ENCODE measurements at places on chromosomes 1 and 21.
A peak's percentile ranks its signal among the peaks of the same experiment; 100 is the strongest.

GRCh38 chr1:113021430-113022085, 51.4 kb upstream of the LRIG2 start:
- DNase-seq: peak; percentile 90

- peak; percentile 78 for DNase-seq
Observed at GRCh38 chr1:10252508-10252907, 42.1 kb downstream of the KIF1B start.

DNA sequence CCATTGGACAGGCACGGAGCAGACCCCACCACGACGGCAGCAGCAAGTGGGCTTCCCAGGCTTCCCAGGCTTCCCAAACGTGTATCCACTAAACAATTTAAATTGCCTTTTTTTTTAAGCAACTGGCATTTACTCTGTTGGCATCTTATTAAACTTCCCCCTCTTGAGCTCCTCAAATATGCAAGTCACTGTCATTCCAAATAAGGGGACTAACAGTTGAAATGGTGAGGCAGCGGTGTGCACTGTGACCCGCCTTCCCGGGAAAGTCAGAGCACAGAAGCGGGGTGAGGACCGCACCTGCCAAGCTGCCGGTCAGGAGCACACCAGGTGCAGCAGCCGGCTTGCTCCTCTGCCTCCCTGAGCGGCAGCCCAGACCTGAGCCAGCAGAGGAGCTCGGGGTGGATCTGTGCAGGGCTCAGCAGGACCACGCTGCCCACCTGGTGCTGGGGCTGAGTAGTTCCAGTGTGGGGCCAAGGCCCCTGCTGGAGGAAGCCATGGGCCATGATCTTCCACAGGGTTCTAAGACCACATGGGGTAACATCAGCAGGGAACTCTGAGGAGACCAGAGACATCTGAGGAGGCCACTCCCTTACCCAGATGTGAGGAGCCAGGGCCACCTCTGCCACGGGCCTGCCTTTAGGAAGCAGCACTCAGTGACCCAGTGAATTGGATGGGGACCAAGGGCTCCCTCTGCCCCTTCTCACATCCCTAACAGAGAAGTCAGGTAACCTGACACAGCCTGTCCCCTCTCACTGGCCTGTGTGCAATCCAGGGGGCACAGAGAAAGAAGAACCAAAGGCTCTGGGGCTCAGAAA, 245.4 kb downstream of the NPHP4 start:
- no peak for DNase-seq

DNA sequence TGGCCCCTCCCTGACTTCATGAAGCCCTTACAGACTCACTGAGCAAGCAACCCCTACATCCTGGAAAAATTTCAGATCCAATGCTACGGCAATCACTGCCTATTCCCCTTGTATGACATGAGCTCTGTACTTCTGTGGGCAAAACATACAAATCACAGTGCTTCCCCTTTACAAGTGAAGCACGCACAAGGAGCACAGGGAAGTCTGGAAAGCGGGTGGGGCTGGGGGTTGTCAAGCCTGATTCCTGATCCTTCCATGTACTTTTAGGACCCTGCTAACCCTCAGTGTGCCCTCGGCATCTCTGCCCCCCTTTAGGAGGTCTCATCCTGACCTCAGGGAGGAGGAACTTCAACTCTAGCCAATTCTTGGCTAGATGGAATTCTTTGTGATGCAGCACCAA, 405.7 kb upstream of the POU3F1 start:
- DNase-seq: no peak

GRCh38 chr1:70442490-70442889, 31.4 kb downstream of the CTH start:
- DNase-seq: no peak

DNA sequence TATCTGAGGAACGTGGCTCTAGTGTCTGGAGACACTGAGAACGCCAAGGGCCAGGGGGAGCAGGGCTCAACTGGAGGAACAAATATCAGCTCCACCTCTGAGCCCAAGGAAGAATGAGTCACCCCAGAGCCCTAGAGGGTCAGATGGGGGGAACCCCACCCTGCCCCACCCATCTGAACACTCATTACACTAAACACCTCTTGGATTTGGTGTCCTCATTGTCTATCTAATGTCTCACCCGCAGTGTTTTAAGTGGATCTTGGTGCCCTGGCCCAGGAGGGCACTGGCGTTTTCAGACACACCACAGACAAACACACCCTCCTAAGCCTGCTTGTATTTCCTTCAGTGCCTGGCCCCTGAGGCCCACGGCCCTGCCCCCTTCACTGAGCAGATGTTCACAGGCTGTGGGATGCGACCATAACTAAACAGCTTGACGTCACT, 2.2 kb upstream of the FALEC start:
- peak; percentile 67 for DNase-seq

- no peak for DNase-seq
Observed at GRCh38 chr1:24535021-24535424, 20.9 kb upstream of the NCMAP start.

DNA sequence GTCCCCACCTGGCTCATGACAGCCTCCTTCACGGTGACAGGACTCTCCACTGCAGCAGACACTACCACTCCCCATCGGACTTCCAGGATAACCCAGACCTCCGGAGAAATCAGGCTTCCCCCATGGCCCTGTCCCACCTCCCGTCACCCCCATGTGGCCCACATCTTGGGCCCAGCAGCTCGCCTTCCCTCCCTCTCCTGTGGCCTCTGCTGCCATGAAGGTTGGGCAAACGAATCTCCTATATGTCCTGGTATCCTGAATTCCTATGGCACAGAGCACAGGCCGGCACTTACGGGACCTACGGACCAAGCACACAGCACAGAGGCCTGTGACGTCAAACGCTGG, 82.0 kb downstream of the NPHP4 start:
- DNase-seq: no peak

DNA sequence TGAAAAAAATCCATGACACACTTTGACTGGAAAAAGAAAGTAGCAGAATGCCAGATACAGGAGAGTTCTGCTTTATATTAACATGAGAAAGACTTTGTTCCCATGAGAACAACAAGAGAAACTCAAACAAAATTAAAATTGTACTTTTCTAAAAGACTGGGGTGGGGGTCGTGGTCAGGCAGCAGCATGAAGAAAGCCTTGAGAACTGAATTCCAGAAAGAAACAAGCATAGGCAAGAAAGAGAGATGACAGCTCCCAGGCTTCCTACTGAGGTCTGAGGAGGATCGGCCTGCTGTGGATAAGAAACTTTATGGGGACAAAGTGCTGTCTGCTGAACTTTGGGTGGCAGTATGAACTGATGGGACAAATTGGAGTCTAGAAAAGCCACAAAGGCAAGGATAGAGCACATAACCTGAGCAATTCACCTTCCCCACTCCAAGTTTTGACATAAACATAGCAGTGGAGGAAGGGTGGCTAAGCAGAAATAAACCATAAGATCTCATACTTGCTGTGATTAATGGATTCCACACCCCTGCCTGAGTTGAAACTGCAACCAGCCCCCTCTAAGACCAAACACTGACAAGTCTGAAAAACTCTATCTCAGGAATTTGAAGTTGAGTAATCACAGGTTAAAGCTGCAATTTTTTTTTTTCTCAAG, 43.7 kb downstream of the COL6A1 start:
- no peak for DNase-seq

DNA sequence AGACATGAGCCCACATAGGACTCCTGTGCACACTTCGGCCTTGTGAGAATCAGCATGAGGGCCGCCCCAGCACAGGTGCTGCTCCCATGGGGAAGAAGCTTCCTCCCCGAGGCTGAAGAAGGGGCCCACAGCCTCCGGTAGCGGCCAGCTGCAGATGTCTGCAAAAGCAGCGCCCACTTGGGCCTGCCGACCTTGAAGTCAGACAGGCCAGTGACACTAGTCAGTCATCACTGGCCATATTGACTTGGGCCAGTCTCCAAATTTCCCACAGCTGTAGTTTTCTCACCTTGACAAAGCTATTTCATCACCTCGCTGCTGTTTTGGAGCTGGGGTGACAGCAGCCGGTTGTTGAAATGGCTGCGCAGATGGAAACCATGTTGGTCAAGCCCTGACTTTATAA, 83.0 kb downstream of the RIPK4 start:
- peak; percentile 41 for DNase-seq

DNA sequence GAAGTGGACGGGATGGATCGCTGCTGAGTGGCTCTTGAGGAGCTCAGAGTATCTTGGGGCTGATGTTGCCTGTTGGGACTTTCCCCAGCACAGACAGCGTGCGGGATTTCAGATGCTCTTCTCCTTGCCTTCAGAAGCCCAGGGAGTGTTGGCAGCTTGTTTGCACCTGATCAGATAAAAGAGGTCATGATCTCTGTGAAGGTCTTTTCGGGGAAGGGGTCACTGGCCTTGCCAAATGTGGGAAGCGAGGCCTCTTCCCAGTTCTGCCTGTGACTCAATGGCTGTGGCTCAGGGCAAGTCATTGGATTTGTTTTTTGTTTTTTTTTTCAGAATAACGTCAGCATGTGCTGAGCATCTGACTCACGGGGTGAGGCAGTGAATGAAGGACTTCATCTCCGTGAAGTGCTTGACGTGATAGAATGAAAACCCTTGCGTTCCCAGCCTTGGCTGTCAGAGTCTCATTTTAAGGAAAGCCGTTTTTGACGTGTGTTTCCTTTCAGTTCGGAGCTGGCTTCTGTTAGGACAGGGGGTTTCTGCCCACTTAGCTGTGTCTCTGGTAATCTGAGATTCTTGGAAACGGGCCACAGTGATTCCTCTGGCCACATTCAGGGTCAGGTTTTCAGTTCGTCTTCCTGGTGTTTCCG, 46.7 kb downstream of the GALNT2 start:
- DNase-seq: peak; percentile 93

DNA sequence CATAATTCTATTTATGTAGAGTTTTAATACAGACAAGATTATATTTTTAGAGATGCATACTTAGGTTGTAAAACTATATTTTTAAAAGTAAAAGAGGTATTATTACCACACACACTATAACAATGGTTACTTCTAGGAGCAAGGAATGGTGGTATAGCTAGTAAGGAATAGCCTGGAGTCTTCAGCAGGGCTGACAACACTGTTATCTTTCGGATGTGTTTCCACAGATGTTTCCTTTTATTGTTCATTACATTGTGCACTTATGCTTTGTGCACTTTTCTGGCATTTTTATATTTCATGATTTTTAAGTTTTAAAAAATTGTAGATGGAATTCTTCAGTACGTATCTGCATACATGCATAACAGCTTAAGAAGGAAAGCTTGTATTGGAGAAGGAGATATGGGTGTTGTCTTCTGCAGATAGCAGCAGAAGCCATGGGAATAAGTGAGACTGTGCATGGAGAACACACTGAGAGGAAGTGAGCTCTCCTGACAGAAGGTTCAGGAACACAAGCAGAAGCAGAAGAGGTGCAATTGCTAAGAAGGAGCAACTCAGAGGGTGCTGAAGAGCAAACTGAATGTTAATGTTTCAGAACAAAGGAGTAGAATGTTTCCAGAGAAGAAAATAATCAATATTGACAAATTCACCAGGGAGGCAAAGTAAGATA, 91.8 kb downstream of the UCHL5 start:
- DNase-seq: no peak

DNA sequence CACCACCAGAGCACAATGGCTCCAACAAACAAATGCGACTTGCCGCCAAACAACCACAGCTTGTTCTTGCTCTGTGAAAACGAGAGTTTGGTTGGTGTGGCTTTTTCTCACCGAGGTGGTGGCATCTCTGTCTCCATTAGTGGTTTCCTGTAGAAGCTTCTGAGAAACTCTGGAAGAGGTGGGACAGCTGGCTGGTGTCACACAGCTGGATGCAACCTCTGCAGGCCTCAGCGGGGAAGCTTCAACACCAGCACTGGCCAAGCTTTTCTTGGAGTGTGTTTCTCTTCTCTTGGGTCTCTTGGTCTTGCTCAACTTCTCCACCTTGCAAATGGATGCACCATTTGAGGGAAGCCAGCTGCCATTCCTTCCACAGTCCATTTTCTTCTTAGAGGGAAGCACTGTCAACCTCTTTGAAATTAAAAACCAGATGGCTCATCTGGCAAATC, 124.8 kb downstream of the KCNN3 start:
- DNase-seq: no peak

DNA sequence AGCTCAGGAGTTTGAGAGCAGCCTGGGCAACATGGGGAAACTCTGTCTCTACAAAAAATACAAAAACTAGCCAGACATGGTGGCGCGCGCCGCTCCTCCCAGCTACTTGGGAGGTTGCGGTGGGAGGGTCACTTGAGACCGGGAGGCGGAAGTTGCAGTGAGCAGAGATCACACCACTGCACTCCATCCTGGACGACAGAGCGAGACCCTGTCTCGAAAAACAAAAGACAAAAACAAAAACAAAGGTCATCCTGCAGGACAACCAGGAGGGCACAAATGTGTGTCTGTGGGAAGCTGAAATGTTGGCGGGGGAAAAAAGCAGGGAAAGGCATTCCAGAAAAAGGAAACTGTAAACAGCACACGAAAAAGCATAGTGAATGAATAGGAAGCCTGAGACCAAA, 104.1 kb upstream of the HNRNPU start:
- DNase-seq: no peak

GRCh38 chr1:9551984-9552383, 12.7 kb downstream of the SLC25A33 start:
- peak; percentile 11 for DNase-seq

GRCh38 chr1:204274446-204274845, 60.7 kb upstream of the GOLT1A start:
- no peak for DNase-seq

DNA sequence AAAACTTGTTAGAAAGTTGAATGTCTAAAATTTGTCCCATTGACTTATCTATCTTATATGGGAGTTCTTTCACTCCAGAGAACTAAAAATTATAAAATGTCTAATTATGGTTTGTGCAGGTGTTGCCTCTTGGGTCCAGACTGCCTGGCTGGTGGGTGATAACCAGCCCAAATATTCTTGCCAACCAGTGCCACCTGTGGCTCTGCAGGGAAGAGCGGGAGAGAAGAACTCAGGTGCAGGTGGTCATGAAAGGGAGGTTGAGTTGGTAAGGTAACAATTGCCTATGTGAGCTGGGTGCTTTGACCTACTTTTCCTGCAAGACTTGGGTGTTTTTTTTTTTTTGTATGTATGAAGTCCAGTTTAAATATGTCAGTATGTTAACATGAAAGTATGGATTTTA, 10.2 kb downstream of the RPS6KC1 start:
- no peak for DNase-seq

DNA sequence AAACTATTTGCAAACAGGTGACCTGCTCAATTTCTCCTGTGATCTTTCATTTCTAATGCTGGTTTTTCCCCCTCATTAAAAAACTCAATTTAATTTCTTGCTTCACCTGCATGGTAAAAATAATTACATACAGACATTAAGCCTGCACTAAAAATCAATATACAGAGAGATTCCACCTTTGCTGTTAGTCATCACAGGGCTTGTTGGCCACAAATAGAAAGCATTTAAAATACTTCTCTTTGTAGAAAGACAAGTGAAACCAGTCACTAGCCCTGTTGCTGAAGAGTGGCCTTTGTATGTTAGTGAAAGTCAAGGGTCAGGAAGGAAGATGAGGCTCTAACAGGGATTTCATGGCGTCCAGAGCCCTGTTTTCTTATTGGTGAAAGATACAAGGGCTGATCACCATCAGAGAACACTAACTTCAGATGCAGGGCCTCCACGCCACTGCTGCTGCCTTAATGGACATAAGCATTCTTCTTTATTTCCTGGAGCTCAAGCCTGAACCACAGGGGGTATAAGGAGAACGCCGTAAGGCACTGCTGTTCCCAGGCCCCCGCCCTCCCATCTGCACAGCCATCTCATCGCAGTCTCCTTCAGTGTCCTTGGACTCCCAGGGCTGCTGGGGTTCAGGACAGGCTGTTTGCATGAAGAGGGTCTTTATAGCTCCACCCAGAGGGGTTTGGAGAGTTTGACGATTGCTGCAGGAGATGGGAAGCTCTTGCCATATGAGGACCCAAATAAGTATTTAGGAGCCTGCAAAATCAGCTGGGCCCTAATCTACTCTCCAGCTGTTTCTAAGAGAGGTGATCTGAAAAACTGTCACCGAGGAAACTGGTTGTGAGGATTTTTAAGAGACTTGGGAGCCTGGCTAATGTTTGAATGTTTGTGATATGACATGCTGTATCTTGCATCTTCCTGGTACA, 117.3 kb upstream of the IRF2BP2 start:
- no peak for DNase-seq

Measured in epithelial cell of esophagus (primary cell).